Inflammatory macrophage (primary cell): ENCODE measurements at places on chromosomes 3 and 15.

DNA sequence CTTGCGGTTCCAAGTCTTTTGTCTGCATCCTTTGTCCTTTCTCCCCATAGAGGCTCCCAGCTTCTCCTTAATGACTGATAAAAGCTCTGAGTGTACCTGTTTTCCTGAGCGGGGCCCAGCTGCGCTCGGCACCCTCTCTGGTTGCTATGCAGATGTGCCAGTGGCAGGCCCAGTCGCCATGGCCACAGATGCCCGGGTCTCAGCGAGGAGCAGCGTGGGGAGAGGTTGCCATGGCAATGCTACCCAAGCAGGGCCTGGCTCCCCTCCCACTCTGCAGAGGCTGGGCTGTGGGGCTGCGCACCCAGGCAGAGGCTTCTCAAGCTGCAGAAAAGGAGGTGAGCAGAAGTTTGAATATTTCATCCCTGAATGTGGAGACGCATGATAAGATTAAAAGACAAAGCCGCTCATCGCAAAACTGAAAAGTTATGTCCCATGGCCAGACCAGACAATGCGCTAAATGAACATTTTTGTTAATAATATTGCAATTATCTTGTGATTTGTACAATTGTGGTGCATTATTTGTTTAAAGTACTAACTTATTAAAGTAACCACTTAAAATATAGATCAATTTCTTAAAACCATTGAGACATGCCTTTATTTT is 66.1 kb downstream of the TPRA1 start:
- no peak for DNase-seq

DNA sequence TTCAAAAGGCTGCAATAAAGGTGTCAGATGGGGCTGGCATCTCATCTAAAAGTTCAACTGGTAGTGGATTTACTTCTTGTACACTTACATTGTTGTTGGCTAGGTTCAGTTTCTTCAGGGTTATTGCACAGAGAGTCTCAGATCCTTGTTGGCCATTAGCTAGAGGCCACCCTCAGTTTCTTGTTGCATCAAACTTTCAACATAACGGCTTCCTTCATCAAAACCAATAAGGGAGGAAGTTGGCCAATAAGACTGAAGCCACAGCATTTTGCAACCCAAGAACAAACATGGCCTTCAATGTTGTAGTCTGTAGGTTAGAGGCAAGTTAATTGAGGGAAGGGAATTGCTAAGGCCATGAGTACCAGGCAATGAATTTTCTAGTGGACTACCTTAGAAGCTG is 218.0 kb downstream of the ZBBX start:
- peak; percentile 84 for DNase-seq

DNA sequence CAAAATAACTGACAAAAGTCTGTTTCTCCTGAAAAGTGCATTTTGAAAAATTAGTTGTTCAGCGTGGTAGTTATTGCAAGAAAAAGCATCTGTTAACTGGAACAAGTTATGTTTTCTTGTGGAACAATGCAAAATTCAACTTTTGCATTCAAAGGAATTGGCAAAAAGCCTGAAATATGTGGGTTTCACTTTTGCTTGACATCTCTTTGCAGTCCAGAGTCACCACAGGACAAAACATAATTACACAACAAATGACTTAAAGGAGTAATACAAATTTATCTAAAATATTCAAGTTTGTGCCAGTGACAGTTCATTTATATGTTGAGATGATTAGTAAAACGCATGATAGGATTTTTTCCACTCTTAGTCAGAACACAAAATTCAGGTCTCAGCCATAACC is 96.3 kb upstream of the P2RY1 start:
- no peak for DNase-seq

DNA sequence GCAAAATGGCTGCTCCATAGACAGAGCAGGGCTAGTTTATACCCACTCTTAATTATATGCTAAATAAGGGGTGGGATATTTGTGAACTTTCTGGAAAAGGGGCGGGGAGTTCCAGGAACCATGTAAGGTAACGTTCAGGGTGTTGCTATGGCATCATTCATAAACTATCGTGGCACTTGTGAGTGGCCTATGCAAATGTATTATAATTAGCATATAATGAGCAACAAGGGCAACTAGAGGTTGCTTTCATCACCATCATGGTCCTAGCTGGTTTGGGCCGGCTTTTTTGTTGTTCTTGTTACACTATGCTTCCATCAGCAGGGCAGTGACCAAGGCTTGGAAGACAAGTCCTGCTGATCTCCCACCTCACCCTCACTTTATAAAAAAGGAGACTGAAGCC is 43.2 kb upstream of the FGD5 start:
- DNase-seq = no peak

GRCh38 chr3:129039271-129040038 is 21.1 kb upstream of the GP9 start:
- DNase-seq = no peak

GRCh38 chr15:80246425-80246894 is 5.6 kb downstream of the CTXND1 start:
- no peak for DNase-seq

- no peak for DNase-seq
Observed at GRCh38 chr3:131708241-131708640, 205.5 kb upstream of the MRPL3 start.

DNA sequence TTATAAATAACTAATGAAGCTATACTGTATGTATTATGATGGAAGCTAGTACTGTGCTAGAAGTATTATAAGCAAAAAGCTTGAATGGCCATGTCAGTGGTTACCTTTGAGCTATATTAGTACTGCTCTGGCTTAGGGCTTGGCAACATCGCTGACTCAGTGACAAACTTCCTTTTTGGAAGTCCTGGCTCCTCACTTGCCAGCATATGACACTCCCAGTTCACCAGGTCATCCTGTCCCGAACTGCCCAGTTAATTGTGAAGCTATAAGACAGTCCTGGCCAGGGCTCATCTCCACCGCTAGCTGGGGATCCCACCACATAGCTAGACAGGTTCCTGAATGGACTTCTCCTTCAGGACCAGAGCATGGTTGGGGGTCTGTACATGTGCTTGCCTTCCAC is 31.9 kb downstream of the RAB8B start:
- peak; percentile 61 for DNase-seq

GRCh38 chr15:97014001-97014400 is 683.5 kb downstream of the NR2F2 start:
- no peak for DNase-seq

DNA sequence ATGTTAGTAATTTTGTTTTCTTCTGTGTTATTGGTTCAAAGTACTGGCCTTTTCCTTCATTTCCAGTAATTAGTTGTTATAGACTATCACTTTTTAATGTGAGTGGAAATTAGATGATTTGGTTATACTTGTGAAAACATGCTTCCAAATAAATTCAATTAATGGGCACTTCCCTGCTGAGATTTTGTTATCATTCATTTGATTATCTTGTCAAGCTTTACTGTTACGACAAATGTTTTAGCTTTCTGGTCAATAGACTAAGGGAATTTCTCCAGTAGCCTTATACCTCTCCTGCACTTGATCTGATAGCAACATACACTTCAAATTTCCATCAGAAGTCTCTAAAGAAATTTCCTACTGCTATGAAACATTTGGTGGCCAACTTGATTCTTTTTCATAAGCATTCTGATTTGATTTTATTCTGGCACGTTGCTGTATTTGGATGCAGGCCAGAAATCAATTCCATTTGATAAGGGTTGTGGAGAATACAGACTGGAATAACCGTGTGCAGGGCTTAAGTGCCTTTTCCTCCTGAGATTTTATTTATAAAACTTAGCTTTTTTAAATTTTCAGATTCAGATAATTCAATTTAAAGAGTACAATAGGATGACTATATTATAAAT is 573.8 kb upstream of the NAALADL2 start:
- no peak for DNase-seq

GRCh38 chr15:27681038-27681437 is 418.1 kb downstream of the OCA2 start:
- no peak for DNase-seq

- DNase-seq = no peak
Observed at GRCh38 chr3:127814325-127814781, 8.0 kb downstream of the MGLL start.

GRCh38 chr3:171390051-171390941 is 69.9 kb downstream of the TNIK start:
- no peak for DNase-seq

DNA sequence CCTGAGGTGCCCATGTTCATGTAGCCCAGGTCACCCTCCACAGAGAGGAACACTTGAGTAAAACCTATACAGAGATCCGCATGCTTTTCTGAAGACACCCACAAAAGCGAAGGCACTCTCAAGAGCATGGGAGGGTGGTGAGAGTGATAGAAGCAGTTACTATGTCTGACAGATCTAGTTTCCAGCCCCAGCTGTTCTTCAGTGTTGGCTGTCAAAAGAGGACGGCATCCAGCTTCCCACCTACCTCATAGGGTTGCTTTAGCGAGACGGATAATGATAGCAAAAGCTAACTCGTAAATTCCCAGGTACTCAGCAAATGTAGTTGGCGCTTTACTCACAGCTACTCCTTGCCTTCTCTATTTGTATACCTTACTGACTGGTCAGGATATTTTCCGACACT is 3.0 kb upstream of the MEX3B start:
- no peak for DNase-seq

GRCh38 chr3:34842706-34843480 is 796.4 kb upstream of the ARPP21 start:
- DNase-seq = no peak

DNA sequence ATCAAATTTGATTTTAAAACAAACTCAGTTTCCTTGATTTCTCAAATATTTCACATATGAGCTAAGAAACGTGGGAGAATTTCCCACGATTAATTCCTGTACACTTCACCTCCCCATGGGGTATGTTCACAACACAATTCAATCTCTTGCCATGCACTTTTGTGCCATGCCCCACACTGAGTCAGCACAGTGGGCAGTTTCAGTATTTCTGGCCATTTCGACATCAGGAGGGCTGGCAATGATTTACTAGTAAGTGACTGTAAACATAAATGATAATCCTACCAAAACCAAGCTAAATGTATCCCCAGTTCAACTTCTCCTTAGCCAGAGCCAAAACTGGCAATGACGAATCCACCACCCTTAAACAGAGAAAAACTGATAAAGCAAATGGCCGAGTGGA is 293.6 kb downstream of the FGF12 start:
- no peak for DNase-seq

- no peak for DNase-seq
Observed at GRCh38 chr3:155995525-155996370, 124.6 kb upstream of the KCNAB1 start.
